ENCODE measurements at places on chromosomes 3 and 15. TPM values are rescaled to one million over a fixed set of nuclear protein-coding genes. Genes with fewer than 3 reads are reported as not detected.

Gene SERPINI2
- not detected for total RNA-seq

Gene CKMT1A
- not detected for total RNA-seq

Gene DNAH12
- total RNA-seq: under 0.01 TPM

Gene OXTR
- 6.2 TPM for total RNA-seq

Gene DCBLD2
- 278 TPM for total RNA-seq

Gene GPR160
- 0.29 TPM for total RNA-seq

Gene CCR5
- not detected for total RNA-seq

Gene PROS1
- total RNA-seq: 87.5 TPM

Gene SETD5
- 103 TPM for total RNA-seq

Gene HGD
- total RNA-seq: under 0.01 TPM

Gene ACP3
- under 0.01 TPM for total RNA-seq

Gene MGLL
- 18.1 TPM for total RNA-seq

Gene SLC9C1
- total RNA-seq: not detected

Gene FOXL2
- total RNA-seq: under 0.01 TPM

Gene PLA1A
- total RNA-seq: under 0.01 TPM

Gene CD200R1L
- total RNA-seq: not detected

Gene SI
- not detected for total RNA-seq

Gene NR2F2
- 13.0 TPM for total RNA-seq

Gene EBLN2
- total RNA-seq: 6.2 TPM

Gene GRK7
- not detected for total RNA-seq

Gene GABRA5
- not detected for total RNA-seq

Gene LRRIQ4
- 0.29 TPM for total RNA-seq

Gene UBE3A
- total RNA-seq: 91.2 TPM

Gene RPL39L
- total RNA-seq: 9.1 TPM

Gene TNFAIP8L3
- total RNA-seq: 11.2 TPM

Gene SEMA3F
- total RNA-seq: 16.5 TPM

Gene MOBP
- not detected for total RNA-seq

Gene IQGAP1
- total RNA-seq: 259 TPM

Gene SLC22A13
- total RNA-seq: 0.29 TPM

Gene AP4E1
- 23.3 TPM for total RNA-seq

Gene FETUB
- total RNA-seq: not detected

Gene TM4SF4
- total RNA-seq: not detected

Gene GABRB3
- total RNA-seq: under 0.01 TPM

Gene ROBO1
- 69.8 TPM for total RNA-seq

Gene LDHAL6B
- total RNA-seq: not detected

Gene PCSK6
- total RNA-seq: 0.72 TPM

Gene SRGAP3
- total RNA-seq: 4.7 TPM

Gene LRRC58
- 49.9 TPM for total RNA-seq

Gene CGNL1
- 1.1 TPM for total RNA-seq

Gene CPEB1
- total RNA-seq: 29.2 TPM

Gene EAF1
- 22.7 TPM for total RNA-seq

Gene SMCO1
- total RNA-seq: not detected

Gene SNRPN
- total RNA-seq: 117 TPM

Gene PEAK1
- 128 TPM for total RNA-seq

Gene C3orf52
- 4.0 TPM for total RNA-seq

Gene FAM43A
- total RNA-seq: 14.7 TPM

Gene WDR93
- total RNA-seq: 0.36 TPM

Gene SOX2
- total RNA-seq: not detected

Gene TMEM158
- 4.7 TPM for total RNA-seq

Gene SLC15A2
- total RNA-seq: 0.29 TPM

Gene ATP10A
- total RNA-seq: 32.9 TPM

Gene MELTF
- total RNA-seq: 2.4 TPM

Gene PAK6
- not detected for total RNA-seq

Gene GLT8D1
- 103 TPM for total RNA-seq
